ENCODE measurements at places on chromosomes 2 and 18. TPM values are rescaled to one million over a fixed set of nuclear protein-coding genes. Genes with fewer than 3 reads are reported as not detected.
A peak's percentile ranks its signal among the peaks of the same experiment; 100 is the strongest.

TNFRSF11A gene
- total RNA-seq: 29.5 TPM

AMER3 gene
- 0.27 TPM for total RNA-seq

MRO gene
- total RNA-seq: 0.16 TPM

GRCh38 chr2:152585830-152586484, 131.3 kb downstream of the PRPF40A start:
- DNase-seq: no peak

- peak; percentile 69 for DNase-seq
These were observed 105.0 kb upstream of the SMAD7 start for GRCh38 chr18:49055754-49056172.

RIF1 gene
- 22.5 TPM for total RNA-seq

- DNase-seq: no peak
These were observed 8.0 kb downstream of the ALPI start for GRCh38 chr2:232463701-232464543.

RNF144A gene
- total RNA-seq: 24.0 TPM

- no peak for DNase-seq
These were observed 106.8 kb downstream of the KLHL29 start for GRCh38 chr2:23491591-23492336.

UGT1A8 gene
- total RNA-seq: 15.1 TPM

DNA sequence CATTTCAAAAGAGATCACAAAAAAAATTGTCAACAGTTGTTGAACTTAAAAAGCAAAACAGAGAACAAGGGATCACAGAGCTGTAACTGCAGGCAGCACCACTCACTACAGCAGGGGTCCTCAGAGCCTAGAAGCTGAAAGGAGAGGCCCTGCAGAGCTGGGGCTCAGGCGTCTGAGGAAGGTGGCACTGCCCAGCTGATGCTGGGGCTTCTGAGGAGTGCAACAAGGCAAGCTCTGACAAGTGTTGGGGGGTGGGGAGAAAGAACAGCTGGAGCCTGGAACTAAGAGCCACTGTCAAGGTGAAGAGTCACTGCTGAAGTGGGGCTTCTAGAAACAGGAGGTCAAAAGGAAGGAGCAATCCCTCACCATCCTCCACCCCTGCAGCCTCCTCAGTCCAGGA, 46.2 kb downstream of the FTCDNL1 start:
- DNase-seq: no peak

G6PC2 gene
- total RNA-seq: not detected

DNA sequence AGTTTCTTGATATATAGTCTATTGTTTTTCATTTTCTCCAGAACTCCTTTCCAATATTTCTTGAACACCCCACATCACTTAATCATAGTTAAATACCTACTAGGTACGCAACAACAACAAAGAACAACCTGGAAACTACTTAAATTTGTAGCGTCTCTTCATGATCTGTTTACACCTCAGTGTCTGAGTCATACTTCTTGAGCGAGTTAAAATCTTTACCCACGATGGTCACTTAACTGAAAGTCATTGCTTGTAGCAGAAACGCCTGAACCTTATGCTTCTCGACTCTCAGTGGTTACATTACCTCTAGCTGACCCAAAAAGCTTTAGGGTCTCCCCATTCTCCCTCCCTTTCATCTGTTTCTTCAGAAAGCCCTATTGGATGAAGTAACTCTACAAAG, 131.3 kb downstream of the EN1 start:
- DNase-seq: no peak

GRCh38 chr2:7525746-7526145, 608.5 kb downstream of the RNF144A start:
- no peak for DNase-seq

NT5DC4 gene
- not detected for total RNA-seq

DNA sequence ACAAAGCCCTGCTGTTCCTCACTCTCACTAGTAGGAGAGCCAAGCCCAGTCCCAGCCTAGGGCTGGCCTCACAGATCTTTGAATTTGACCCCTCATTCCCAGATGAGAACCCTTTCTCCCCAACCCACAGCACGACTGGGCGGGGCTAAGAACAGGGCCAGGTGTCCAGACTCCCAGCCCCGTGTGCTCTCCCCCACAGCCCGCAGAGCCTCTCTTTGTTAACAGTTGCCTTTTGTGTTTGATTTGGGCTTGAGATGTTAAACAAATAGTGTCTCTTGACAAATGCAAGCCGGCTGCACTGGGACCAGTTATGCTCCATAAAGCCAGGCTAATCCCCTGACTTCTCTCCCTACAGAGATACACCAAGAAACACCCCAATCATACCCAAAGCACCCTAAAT, 4.7 kb upstream of the KCNK3 start:
- DNase-seq: no peak

GRCh38 chr2:135586148-135586547, 54.9 kb downstream of the R3HDM1 start:
- DNase-seq: no peak

- DNase-seq: no peak
These were observed 365.9 kb upstream of the HS6ST1 start for GRCh38 chr2:128684523-128684922.

IKZF2 gene
- total RNA-seq: 12.7 TPM

DNA sequence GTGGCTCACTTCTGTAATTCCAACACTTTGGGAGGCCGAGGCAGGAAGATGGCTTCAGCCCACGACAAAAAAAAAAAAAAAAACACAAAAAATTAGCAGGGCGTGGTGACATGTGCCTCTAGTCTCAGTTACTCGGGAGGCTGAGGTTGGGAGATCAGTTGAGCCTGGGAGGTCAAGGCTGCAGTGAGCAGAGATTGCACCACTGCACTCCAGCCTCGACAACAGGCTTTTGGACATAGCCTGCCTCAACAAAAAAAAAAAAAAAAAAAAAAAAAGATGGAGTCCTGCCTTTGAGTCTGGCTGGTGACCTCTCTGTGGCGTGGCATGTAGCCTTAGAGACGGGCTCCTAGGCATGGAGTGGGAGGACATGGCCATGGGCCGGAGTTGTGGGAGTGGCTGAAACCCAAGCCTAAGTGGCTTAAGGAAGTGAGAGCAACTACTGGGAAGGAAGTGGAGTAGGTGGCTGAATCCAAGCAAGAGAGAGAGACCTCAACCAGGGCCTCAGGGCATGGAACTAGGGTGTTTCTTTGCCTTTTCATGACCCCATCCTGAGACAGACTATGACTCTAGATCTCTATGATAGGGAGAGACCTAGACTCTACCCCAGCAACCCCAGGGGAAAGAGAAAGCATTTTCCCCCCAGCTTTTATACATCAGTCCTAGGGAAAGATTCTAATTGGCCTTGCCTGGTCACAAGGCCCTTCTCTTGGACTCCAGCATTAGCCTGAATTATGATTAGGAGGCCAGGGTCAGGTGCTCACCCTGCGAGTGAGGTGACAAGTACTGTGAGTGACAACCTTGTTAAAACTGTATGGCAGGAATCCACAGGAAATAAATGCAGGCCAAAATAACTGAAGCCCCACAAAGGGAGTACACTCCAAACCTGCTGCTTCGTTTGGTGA, 34.2 kb downstream of the NPAS2 start:
- DNase-seq: no peak

TEKT4 gene
- not detected for total RNA-seq

CASP10 gene
- total RNA-seq: 37.0 TPM

- no peak for DNase-seq
These were observed 79.8 kb downstream of the CCDC150 start for GRCh38 chr2:196719110-196719872.

IL1F10 gene
- total RNA-seq: not detected

STAT4 gene
- total RNA-seq: not detected

SPP2 gene
- total RNA-seq: not detected

DNA sequence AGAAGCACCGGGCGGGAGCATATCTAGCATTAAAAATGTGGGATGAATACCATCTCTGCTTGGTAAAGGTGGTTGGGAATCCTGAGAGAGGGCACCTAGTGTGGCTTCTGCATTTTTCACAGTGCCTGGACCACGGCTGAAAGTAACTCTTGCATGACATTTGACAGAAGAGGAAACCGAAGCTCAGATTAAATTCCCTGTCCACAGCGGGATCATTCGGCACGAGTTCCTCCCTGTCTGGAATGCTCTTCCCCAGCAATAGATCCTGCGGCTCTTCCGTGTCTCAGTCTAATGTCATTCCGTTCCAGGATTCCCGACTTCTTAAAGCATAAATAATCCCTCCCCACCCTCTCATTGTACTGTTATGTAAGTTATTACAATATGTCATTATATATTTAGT, 905 bp upstream of the RPS7 start:
- DNase-seq: no peak

DNA sequence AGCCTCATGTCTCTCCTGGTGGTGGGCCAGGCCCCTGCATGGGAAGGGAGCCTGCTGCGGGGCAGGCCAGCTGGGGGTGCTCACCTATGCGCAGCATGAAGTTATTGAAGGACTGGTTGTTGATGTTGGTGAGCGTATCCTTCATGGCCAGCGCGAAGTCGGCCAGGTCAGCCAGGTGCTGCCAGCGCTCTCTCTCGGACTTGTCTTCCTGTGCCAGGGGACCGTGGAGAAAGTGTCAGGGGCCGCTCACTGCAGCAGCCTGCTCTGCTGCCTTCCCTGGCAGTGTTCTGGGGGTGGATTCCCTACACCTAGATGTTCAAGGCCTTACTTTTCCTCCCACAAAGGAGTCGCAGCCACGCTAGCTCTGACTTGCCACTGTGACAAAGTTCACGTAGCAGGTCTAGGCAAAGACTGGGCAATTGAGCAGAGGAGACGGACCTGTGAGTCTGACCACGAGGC, 28.2 kb downstream of the CENPO start:
- no peak for DNase-seq

TDRD15 gene
- total RNA-seq: not detected

LHCGR gene
- not detected for total RNA-seq

GRCh38 chr2:224638301-224638823, 53.2 kb upstream of the CUL3 start:
- DNase-seq: peak; percentile 59

DNA sequence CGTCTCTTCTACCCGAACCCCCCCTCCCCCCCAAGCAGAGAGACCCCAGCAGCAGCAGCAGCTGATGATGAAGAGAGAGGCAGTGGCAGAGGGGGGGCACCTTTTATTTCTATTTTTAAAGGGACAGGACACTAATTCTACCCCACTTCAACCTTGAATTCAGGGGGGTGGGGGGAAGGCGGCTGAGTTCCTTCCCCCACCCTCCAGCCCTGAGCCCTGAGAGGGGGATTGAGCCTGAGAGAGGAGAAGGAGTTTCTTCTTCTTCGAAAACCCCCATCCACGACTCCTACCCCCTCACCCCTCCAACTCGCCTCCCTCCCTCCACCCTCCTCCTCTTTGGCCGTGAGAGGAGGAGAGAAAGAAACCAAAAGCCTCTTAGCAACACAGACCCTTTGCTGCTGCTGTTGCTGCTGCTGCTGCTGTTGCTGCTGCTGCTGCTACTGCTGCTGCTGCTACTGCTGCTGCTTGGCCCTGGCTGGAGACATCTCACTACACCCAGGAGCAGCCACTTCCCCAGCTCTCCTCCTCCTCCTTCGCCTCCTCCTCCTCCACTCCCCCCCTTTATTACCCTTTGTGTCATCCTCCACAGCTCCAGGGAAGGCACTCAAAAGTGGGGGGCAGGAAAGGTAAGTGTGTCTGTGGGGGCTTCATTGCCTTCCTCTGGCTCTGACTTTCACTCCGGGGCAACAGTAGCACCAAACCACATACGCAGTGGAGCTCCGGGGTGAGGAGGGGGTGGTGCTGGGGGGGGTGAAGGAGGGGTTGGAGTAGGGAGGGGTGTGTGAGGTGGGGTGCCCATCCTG, at the start of gene MBD5:
Gene MBD5 (plus strand): TSS at position 33 of the 803 bp plus-strand sequence.
- peak; percentile 46 for DNase-seq

- DNase-seq: no peak
These were observed 5.4 kb upstream of the TANC1 start for GRCh38 chr2:158963071-158963470.

DNA sequence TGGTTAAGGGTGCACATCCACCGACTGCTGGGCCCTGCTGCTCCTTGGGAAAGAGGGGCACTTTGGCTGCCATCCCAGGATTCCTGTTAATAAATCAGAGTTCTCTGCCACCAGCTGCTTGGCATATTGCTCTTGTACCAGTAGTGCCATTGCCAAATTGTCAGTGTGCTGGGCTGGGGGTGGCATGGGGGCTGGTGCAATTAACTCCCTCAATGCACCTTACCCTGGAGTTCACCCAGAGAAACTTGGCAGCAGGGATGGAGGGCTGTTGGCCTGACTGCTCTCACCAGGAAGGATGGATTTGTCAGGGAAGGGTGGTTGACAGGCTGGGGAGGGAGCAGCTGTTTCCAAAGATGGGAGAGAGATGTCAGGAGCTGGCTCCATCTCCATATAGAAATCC, 94.6 kb upstream of the SKOR2 start:
- DNase-seq: no peak

Data from transverse colon (tissue), 4 donors.